Naive thymus-derived CD4-positive, alpha-beta T cell (primary cell): ENCODE measurements at places on chromosomes 5 and 9. TPM values are rescaled to one million over a fixed set of nuclear protein-coding genes. Genes with fewer than 3 reads are reported as not detected.

ABO gene
- not detected for total RNA-seq

IL3 gene
- total RNA-seq, result not detected

DRD1 gene
- not detected for total RNA-seq

ATOSB gene
- total RNA-seq, result 5.9 TPM

ERMP1 gene
- total RNA-seq, result 20.0 TPM

PCDHB14 gene
- not detected for total RNA-seq

PHF24 gene
- total RNA-seq, result not detected
